Fibroblast of the aortic adventitia (primary cell): ENCODE measurements at places on chromosomes 11 and 22. TPM values are rescaled to one million over a fixed set of nuclear protein-coding genes. Genes with fewer than 3 reads are reported as not detected.

TST gene
- total RNA-seq = 13.7 and 17.1 TPM in 2 replicates

MMP13 gene
- total RNA-seq = not detected in 2 replicates

CARNS1 gene
- 0.09 and 0.16 TPM in 2 replicates for total RNA-seq

ROBO4 gene
- 1.3 and 3.3 TPM in 2 replicates for total RNA-seq

UPK3A gene
- total RNA-seq = not detected in 2 replicates

HTR3B gene
- total RNA-seq = not detected in 2 replicates

NOX4 gene
- 1.4 and 2.5 TPM in 2 replicates for total RNA-seq

EI24 gene
- total RNA-seq = 94.5 and 153 TPM in 2 replicates

C11orf87 gene
- 0.09 TPM in 1 of 2 replicates, not detected in the other for total RNA-seq

STT3A gene
- 285 and 375 TPM in 2 replicates for total RNA-seq

ACR gene
- total RNA-seq = not detected in 2 replicates

RHOD gene
- 15.1 and 26.1 TPM in 2 replicates for total RNA-seq

MPEG1 gene
- total RNA-seq = not detected in 2 replicates

TSGA10IP gene
- not detected in 2 replicates for total RNA-seq

TNNT3 gene
- total RNA-seq = 0.81 and 6.5 TPM in 2 replicates

IGSF22 gene
- total RNA-seq = not detected in 2 replicates

GRIA4 gene
- total RNA-seq = under 0.01 and 1.2 TPM in 2 replicates

RHOG gene
- 4.8 and 19.0 TPM in 2 replicates for total RNA-seq

YPEL4 gene
- total RNA-seq = 1.4 and 1.7 TPM in 2 replicates

HBB gene
- not detected in 2 replicates for total RNA-seq

OR8G5 gene
- not detected in 2 replicates for total RNA-seq

TYR gene
- not detected in 2 replicates for total RNA-seq

C22orf31 gene
- total RNA-seq = not detected in 2 replicates

ZNRD2 gene
- 27.2 and 48.0 TPM in 2 replicates for total RNA-seq

MYBPC3 gene
- not detected in 2 replicates for total RNA-seq

HIRA gene
- 13.5 and 17.7 TPM in 2 replicates for total RNA-seq

APOBEC3B gene
- total RNA-seq = 0.90 and 6.8 TPM in 2 replicates

MYEOV gene
- 7.0 TPM in 1 of 2 replicates, not detected in the other for total RNA-seq

SLC25A45 gene
- total RNA-seq = 0.41 and 5.8 TPM in 2 replicates
